RPMI7951 (cell line): ENCODE measurements at places on chromosomes 7 and 10. TPM values are rescaled to one million over a fixed set of nuclear protein-coding genes. Genes with fewer than 3 reads are reported as not detected.

DNA sequence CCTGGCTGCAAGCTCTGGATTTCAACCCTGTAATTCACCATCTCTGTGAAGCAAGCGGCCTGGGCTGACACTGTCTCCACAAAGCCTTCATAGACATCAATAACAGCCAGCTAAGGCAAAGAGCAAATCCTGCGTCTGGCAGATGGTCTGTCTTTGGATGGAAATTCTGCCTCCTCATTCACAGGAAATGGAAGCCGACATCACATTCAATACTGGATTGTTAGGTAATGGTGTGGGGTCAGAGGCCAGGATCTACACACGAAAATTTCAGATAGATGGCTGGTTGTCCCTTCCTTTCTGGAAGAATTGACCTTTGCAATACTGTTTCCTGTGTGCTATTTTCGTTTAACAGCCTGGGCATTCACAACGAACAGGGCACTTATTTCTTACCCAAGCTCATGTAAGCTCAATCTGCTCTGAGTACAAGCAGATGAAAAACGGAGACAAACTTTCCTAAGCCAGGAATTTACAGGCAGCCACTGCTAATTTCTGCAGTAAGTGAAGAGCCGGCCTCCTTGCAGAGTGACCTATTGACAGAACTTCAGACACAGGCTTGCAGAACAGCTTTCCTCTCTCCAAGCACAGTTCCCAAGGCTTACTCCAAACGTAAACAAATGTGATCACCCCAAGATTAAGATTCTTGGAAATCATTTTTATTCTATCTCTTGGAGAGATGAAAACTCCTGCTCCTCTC is 3.1 kb upstream of the ADAM12 start:
- DNase-seq, result peak; percentile 51

DNA sequence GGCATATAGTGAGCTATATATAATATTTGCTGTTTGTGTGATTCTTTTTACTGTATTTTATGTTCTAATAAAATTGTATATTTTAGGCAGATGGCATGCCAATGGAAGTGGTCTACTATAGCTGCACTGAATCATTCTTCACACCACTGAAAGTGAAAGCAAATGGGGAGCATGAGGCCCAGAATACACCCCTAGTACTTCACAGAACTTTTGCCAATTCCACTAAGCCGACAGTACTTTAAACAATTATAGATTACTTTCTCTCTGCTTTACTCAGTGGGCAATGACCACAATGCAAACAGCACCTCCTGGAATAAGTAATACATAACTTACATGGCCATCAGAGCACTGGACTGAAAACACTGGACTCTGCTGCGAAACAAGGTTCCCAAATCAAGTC is 70.2 kb downstream of the ANKRD26 start:
- DNase-seq, result no peak

GRCh38 chr7:114298011-114298410 is 116.6 kb upstream of the FOXP2 start:
- no peak for DNase-seq

GRCh38 chr10:121436630-121437341 is 161.5 kb downstream of the FGFR2 start:
- no peak for DNase-seq

DNA sequence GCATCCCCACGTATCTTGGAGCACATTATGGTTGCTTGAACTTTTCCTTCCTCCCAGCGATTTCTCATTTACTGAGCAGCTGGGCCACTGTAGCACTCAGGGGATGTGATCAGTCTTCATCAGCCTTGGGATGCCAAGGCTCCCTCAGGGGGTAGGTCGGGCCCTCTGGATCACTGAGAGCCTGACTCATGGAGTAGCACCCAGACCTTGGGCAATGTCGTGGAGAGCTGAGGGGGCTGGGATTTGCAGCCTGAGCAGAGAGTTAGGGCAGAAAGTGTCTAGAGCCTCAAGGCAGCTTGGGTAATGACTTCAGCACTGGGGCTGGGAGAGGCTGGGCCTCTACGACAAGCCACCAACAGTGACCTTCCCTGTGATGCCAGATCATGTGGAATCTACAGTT is 86.5 kb upstream of the CXCL12 start:
- peak; percentile 46 for DNase-seq

DNA sequence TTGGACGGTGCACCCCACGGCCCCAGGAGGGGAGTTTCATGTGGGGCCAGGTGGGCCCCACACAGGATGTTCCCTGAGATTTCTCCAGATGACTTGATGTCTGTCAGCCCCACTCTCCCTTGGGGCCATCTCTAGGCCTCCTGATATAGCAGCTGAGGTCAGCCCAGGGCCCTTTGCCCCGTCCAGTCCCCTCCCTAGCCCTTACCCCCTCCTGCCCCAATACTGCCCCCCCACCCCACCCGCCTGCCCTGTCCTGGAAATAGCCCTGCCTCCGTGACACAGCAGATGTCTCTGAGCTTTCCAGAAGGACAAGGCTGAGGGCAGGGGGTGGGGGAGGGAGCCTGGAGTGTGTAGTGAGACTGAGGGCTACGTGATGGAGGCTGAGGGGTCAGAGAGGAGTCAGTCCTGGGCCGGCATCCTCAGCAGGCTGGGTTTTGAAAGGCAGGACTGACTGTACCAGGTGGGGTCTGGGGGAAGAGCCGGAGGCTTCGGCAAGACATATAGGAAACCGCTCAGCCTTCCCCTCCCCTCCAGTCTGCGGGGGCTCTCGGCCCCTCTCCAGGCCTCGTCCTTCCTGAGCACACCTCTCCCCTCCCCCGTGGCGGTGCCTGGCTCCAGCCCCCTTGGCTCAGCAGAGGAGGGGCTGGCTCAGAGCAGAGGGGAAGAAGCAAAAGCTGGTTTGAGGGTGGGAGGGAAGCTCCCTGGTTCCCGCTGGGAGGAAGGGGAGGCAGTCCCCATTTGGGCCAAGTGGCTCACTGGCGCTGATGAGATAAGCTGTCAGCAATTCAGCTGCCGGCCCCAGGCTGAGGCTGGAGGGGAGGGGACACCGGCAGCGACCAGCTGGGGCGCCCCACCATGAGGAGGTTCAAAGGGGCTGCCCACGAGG is 2.0 kb downstream of the FLNC start:
- DNase-seq, result no peak

GRCh38 chr10:108817584-108817983 is 1105.7 kb downstream of the XPNPEP1 start:
- no peak for DNase-seq

Gene ARL3
- total RNA-seq, result 11.1 and 12.3 TPM in 2 replicates

Gene GNB2
- total RNA-seq, result 89.4 and 125 TPM in 2 replicates

DNA sequence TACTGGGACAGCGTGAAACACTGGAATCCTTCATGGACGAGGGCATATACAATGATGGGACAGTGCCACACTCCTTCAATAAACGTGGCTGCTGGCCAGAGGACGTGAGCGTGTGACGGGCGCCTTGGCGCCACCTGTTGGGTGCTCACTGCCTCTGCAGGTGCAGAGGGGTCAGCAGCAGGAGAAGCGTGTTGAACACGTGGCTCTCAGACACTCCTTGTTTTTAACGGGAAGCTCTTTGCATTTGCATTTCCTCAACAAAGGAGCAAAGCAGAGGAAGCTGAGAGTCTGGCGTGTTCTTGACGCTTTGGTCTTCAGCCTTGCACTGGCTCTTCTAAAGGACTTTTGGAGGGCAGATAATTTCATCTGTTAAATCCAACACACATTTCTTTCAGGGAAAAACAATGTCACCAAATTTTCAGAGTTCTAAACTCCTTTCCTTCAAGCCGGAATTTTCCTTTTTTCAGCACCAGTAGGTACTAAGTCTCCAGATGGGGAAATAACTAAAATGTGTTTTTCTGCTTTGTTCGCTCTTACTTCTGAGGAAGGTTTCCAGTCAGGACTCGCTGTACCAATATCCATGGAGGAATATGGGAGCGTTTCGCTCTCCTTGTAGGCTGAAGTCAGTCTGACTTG is 2.9 kb upstream of the GET4 start:
- peak; percentile 76 for DNase-seq

DNA sequence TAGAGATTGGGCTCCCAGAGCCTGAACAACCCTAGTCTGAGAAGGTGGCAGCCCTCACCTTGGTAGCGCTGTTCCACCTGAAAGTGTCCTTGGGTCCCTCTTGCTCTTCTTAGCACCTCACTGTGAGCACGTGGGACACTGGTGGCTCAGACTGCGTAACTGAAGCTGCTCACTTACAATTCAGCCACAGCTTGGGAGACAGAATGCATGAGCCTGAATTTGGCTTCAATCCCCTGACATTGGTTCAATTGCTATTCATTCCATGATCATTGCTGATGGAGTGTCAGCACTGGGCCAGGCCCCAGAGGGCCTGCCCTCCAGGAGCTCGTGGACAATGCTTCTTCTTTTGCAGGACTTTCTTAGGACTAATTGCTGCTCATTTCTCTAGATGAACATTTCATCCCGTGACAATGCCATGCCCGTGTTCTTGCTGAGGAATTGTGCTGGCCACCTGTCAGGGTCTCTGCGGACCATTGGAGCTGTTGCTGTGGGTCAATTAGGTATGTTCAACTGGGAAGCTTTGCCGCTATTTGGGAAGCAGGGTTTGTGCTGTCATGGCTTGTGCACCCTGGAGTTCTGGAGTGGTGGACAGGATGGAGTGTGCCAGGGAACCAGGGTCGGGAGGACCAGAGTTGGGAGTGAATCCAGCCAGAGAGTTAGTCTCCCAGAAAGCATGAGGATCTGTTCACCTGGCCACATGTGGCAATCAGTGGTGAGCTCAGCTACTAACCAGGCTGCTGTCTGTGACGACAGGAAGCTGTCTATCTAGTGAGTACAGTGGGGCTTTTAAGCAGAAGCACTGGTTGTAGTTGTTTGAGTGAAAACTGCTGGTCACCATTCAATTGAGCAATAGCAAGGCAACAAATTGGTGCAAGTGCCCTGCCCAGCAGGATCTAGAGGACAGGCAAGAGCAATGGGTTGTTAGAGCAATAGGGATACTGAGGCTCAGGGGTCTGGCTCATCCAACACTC is 105.1 kb downstream of the WDFY4 start:
- DNase-seq, result no peak

Gene ANXA8L1
- total RNA-seq, result 0.48 TPM in 1 of 2 replicates, not detected in the other

Gene DNAJB6
- total RNA-seq, result 97.4 and 101 TPM in 2 replicates

DNA sequence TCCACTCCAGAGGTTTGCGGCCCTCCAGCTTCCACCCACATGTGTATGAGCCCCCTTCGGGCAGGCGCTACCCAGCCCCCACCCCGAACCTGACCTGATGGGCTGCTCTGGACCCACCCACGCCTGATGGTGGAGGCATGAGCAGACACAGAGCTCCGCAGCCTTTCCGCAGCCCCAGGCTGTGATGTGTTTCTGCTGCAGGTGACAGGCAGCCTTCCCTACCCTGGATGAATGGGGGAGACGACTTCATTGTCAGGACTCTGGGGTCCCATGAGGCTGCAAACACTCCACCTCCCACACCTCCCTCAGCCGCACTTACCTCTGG is 61.2 kb downstream of the OAT start:
- no peak for DNase-seq

DNA sequence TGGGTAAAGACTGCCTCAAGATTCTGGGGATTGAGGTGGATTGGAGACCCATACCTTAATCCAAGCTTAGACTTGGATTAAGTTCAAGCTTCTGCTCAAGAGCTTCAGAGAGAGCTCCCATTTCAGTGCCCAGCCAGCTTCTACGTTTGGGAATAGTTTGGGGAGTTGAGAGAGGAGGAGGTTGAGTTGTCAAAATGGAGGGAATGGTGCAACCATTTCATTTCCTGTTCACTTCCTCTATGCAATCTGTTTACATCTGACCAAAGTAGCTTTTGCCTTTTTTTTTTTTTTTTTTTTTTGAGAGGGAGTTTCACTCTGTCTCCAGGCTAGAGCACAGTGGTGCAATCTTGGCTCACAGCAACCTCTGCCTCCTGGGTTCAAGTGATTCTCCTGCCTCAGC is 65.8 kb downstream of the ENTPD1 start:
- no peak for DNase-seq

DNA sequence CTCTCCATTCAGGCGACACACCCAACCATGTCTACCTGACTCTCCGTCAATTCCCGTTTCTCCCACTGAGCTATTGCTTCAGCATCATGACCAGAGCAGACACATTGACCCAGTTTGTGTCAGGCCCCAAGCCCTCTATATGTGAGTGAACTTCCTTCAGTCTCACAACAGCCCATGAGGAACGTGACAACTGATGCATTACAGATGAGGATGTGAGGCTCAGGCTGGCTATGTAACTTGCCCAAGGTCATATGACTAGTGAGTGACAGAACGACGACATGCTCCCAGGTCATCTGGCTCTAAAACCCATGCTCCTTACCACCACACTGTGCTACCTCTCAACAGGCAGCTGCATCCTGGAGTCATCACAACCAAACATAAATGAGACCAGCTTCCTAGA is 3.7 kb downstream of the TMEM140 start:
- no peak for DNase-seq

Gene AKR1C4
- not detected in 2 replicates for total RNA-seq

GRCh38 chr7:50863053-50863452 is 80.4 kb upstream of the GRB10 start:
- no peak for DNase-seq

- DNase-seq, result peak; percentile 66
Measured at GRCh38 chr7:35537067-35538023, 157.6 kb downstream of the HERPUD2 start.

DNA sequence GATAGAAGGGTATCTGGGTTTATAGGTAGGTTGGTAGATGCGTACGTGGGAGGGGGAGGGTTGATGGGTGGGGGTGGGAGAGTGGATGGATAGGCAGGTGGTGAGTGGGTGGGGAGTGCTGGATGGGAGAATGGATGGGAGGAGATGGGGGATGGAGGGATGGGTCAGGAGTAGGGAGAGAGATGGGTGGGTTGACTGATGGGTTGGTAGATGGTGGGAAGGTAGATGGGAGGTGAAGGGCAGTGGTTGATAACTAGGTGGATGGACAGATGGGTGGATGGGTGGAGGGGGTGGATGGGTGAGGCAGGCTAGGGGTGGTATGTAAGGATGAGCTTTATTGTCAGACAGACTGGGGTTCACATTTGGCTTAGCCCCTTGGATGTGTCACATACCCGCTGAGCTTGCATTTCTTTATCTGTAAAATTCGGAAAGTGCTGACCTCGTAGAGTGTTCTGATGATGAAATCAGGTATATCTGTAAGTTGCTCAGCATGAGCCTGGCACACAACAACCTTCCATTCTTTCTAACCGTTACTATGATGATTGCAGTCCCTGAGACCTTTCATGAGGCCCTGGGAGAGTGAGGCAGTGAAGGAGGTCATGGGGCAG is 34.3 kb downstream of the SLIT1 start:
- DNase-seq, result no peak

DNA sequence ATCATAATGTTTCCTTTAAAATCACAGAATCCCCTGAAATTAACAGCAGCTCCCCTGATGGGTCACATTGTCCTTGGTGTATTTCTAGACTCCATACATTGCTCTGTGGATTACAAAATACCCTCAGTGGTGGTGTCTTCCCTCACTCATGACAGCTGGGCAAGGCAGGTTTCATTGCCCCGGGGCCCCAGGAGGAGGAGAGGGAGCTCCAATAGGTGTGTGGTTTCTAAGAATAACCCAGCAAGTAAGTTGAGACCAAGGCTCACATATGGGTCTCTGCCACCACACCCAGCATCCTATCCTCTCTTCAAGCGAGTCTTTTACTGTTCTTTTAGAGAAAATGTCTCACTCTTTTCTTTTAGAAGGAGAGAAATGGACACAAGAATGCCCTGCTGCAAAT is 63.6 kb downstream of the PKD1L1 start:
- DNase-seq, result no peak

Gene NEUROD6
- not detected in 2 replicates for total RNA-seq
